ENCODE measurements at places on chromosomes 7 and 10.

DNA sequence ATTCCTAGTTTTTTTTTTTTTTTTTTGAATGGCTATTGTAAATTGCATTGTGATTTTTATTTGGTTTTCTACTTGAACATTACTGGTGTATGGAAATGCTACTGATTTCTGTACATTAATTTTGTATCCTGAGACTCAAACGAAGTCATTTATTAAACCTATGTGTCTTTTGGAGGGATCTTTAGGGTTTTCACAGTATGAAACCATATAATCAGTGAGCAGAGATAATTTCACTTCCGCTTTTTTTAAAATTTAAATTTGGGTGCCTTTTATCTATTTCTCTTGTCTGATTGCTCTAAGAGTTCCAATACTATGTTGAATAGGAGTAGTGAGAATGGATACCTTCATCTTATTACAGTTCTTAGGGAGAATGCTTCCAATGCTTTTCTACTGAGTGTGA, 102.7 kb downstream of the ZWINT start:
- H3K4me1 ChIP-seq: no peaks in the 10 kb centered on the region
- H3K27me3 ChIP-seq: no peaks in the 10 kb centered on the region
- no peak overlapping the region for H3K27ac ChIP-seq
- no peak overlapping the region for H3K4me3 ChIP-seq

GRCh38 chr7:158015403-158016179, 572.0 kb downstream of the PTPRN2 start:
- no peak overlapping the region for H3K27ac ChIP-seq
- H3K36me3 ChIP-seq: no peaks in the 10 kb centered on the region
- no peak for DNase-seq

GRCh38 chr7:116353647-116354046, 143.3 kb downstream of the TES start:
- peaks cover 15% of the 10 kb centered on the region for H3K27me3 ChIP-seq
- no peak overlapping the region for H3K27ac ChIP-seq
- H3K36me3 ChIP-seq: no peaks in the 10 kb centered on the region
- peaks cover 3% of the 10 kb centered on the region for H3K4me1 ChIP-seq

GRCh38 chr7:135519233-135519688, 9.4 kb upstream of the CNOT4 start:
- DNase-seq: no peak
- H3K27me3 ChIP-seq: peaks cover 2% of the 10 kb centered on the region
- H3K4me3 ChIP-seq: no peak overlapping the region
- H3K4me1 ChIP-seq: no peaks in the 10 kb centered on the region

DNA sequence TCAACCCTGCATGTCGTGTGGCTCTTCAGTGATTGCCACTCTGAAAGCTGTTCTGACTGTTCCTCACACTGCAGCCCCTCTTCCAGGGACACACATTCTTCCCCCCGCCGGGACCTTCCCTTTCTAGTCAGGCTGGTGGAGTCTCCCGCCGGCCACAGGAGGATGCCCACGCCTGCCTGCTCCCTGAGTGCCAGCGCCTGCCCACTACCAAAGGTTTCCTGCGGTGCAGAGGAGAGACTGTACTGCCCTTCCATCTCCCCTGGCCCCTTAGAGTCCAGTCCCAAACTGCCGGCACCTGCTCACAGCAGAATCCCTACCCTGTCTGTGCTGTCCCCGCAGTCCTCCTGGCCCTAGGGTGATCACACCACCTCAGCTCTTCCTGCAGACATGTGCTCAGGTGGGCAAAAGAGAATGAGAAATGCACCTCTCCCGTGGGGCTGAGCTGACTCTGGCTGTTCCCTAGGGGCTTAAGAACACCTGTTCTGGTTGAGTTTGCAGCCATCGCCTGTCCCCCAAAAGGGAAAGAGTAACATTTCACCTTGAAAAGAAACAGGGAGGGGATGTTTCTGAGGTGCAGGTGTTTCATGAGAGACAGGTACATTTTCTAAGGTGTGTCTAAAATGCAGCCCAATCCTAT, 1.4 kb downstream of the PODXL start:
- H3K27ac ChIP-seq: no peak overlapping the region
- no peak overlapping the region for H3K4me3 ChIP-seq
- no peak for DNase-seq
- peaks cover 6% of the 10 kb centered on the region for H3K4me1 ChIP-seq
- H3K27me3 ChIP-seq: peaks cover 58% of the 10 kb centered on the region

DNA sequence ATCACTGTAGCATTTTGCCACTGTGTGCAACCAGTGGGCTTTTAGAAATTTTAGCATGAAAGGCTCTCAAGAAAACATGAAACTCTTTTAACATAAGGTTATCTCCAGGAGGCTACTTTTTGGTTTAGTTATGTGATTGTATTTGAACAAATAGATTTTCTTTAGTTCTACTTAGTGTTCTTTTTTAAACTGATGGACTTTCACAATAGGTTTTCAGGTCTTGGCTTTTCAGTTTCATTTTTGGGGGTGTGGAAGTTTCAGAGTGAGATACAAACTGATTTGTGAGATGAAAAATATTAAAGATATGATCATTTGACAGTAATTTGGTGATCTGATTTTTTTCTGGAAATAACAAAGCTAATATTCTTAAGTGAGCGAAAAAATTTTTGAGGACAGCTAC, 344.1 kb downstream of the PHF14 start:
- no peak for DNase-seq
- H3K27ac ChIP-seq: no peak overlapping the region
- H3K4me3 ChIP-seq: no peak overlapping the region
- H3K4me1 ChIP-seq: peaks cover 3% of the 10 kb centered on the region

GRCh38 chr7:143510854-143511592, 33.4 kb downstream of the TAS2R41 start:
- no peak for DNase-seq
- no peaks in the 10 kb centered on the region for H3K36me3 ChIP-seq
- no peak overlapping the region for H3K4me3 ChIP-seq
- no peaks in the 10 kb centered on the region for H3K27me3 ChIP-seq

GRCh38 chr10:133618851-133619250, 7.7 kb downstream of the FRG2B start:
- H3K27ac ChIP-seq: no peak overlapping the region
- H3K36me3 ChIP-seq: no peaks in the 10 kb centered on the region
- H3K4me3 ChIP-seq: no peak overlapping the region
- no peaks in the 10 kb centered on the region for H3K4me1 ChIP-seq

DNA sequence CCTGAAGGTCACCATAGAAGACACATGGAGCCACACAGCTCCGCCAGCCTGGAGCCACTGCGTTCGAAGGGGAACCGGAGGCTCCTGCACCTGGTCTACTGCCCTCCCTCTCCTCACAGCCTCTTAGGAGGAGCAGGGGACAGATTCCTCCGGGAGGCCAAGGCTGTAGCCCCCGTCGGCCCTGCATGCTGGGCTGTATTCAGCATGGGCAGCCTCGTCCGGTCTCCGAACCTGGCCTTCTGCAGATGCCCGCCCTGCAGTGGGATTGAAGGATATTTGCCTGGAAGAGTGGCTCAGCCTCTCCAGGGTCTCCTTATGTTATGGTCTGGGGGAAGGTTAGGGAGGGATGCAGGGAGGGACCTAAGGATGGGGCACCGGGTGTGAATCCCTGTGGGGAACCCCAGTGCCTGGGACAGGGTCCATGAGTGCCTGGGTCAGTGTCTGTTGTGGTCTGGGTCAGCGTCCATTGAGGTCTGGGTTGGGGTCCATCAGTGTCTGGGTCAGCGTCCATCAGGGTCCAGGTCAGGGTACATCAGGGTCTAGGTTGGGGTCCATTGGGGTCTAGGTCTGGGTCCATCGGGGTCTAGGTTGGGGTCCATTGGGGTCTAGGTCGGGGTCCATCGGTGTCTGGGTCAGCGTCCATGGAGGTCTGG, 13.0 kb upstream of the SCART1 start:
- H3K4me1 ChIP-seq: peaks cover 11% of the 10 kb centered on the region
- no peak for DNase-seq
- no peak overlapping the region for H3K4me3 ChIP-seq
- H3K27me3 ChIP-seq: peaks cover 9% of the 10 kb centered on the region
- H3K27ac ChIP-seq: no peak overlapping the region

- H3K4me3 ChIP-seq: no peak overlapping the region
- H3K27ac ChIP-seq: no peak overlapping the region
- no peaks in the 10 kb centered on the region for H3K27me3 ChIP-seq
- no peaks in the 10 kb centered on the region for H3K4me1 ChIP-seq
- H3K36me3 ChIP-seq: no peaks in the 10 kb centered on the region
These were observed 379.1 kb downstream of the INHBA start for GRCh38 chr7:41323806-41324205.

DNA sequence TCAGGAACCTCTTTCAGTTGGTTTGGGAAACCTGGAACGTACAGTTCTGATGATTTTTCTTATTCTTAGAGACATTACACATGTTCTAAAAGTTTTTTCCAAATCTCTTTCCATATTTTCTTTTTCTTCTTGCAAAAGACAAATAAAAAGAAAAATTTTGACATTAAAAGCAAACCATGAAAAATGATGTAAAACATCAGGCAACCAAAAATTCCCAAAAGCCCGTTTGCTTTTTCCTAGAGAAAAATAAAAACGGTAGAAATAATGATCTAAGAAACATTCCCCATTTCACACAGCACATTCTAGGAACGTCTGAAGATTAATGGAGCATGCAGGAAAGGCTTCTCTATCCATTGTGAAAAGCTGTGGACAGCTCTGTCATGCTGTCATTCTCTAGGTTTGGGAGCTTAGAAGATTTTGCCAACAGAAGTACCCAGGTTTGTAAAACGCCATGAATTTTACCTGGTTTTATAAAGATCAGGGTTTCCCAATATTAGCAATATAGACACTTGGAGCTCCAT, 11.2 kb upstream of the PRTFDC1 start:
- H3K4me3 ChIP-seq: no peak overlapping the region
- no peaks in the 10 kb centered on the region for H3K36me3 ChIP-seq
- H3K27ac ChIP-seq: no peak overlapping the region
- peaks cover 2% of the 10 kb centered on the region for H3K27me3 ChIP-seq
- no peak for DNase-seq
- H3K4me1 ChIP-seq: peaks cover 4% of the 10 kb centered on the region
